Articular chondrocyte of knee joint (primary cell): ENCODE measurements at places on chromosomes 6 and 20. TPM values are rescaled to one million over a fixed set of nuclear protein-coding genes. Genes with fewer than 3 reads are reported as not detected.

KHDRBS2 gene
- not detected in 2 replicates for total RNA-seq

PLCB1 gene
- 15.4 and 41.6 TPM in 2 replicates for total RNA-seq

PKIB gene
- 0.13 and 0.97 TPM in 2 replicates for total RNA-seq

SIM1 gene
- not detected in 2 replicates for total RNA-seq

MOG gene
- under 0.01 TPM in 1 of 2 replicates, not detected in the other for total RNA-seq

BMP7 gene
- not detected in 2 replicates for total RNA-seq

RAD21L1 gene
- not detected in 2 replicates for total RNA-seq

MLIP gene
- total RNA-seq: 0.26 and 0.32 TPM in 2 replicates

TBX18 gene
- 32.0 and 72.9 TPM in 2 replicates for total RNA-seq

BNIP5 gene
- total RNA-seq: not detected in 2 replicates

PRND gene
- not detected in 2 replicates for total RNA-seq

GTSF1L gene
- not detected in 2 replicates for total RNA-seq

LST1 gene
- total RNA-seq: not detected in 2 replicates
